Muscle of back (tissue), 13 donors: ENCODE measurements at places on chromosomes 12 and 14. TPM values are rescaled to one million over a fixed set of nuclear protein-coding genes. Genes with fewer than 3 reads are reported as not detected.

DNA sequence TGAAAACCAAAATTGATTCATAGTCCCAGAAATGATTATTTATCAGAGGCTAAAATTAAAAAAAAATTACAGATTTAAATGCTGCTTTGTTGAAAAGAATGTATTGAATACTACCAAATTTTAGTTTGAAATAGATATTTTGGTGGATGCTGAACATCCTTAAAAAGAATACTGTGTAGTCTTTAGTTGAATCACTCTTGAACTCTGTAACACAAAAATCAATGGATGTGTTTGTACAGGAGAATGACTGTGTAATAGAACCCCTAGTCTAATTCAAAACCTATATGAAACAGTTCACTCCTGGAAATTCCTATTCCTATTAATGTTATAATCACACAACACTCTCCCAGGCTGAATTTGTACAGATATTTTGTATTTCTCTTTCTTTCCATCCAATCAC is 1.5 kb upstream of the TSPAN8 start:
- DNase-seq, result no peak

DNA sequence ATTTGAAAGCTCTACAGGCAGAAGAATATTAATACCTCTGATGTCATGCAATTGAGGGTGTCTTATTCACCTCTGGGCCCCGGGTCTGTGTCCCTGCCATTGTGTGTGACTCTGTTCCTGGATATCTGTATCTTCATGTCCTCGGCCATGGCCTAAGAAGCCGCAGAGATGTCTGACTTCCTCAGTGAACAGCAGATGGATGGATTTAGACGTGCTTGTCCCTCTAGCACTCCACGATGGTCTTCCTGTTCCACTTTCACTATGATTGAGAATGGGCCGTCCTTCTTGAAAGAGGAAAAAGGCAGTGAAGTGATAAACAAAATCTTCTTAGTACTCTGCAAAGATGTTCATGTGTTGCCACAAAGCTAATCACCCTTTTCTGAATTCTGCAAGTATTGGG is 217.4 kb downstream of the SLC41A2 start:
- no peak for DNase-seq

GRCh38 chr12:99695050-99695449 is 47.5 kb downstream of the GARIN6 start:
- DNase-seq, result no peak

DNA sequence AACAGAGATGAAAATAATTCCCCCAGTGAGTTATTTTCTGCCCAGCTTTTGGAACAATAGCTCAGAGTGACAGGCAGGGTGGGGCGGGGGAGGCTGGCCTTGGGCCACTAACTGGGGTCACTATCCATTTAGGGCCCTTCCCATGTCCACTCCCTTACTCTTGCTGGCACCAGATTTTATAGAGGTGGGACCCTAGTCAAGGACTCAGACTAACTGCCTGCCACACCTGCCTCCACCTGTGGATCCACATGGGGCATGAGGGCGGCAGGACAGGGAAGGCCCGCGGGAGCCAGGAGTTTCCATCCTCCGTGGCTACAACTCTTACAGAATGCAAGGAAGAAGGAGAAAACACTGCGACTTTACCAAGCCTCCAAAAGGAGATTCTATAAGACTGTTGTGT is 10.1 kb downstream of the VDR start:
- no peak for DNase-seq

The KSR2 gene
- polyA plus RNA-seq, result not detected

GRCh38 chr12:119375883-119376190 is 41.3 kb downstream of the CCDC60 start:
- no peak for DNase-seq

DNA sequence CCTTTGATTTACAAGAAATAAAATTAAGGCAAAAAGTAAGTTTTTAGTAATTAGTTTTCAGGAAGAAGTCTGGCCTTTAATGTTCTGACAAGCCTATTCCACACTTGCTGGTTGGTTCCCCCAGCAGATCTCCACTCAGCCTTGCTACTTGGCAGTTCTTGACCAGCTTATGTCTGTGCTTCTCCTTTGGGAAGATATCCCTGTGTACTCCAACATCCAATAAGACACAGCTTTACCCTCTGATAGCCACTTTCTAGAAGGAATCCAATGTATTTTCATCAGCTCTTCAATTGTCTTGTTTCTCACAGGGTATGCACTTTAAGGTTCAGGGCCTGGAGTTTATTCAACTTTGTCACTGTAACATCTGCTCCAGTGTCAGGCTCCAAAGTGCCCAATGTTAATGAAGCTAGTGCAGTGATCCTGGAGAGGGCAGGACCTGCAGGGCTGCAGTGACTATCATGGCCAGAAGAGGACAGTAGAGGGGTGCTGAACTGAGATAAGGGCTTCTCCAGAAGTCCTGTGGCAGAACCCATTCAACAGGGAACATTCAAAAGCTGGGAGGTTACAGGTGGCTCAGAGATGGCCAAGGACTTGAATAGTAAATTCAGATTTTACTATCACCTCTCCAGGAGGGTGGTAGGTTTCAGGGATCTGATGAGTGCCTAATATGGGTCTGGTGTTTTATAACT is 22.9 kb downstream of the JKAMP start:
- DNase-seq, result no peak

GRCh38 chr12:117035287-117035686 is 63.9 kb downstream of the TESC start:
- DNase-seq, result no peak

GRCh38 chr12:125159702-125160101 is 94.5 kb downstream of the AACS start:
- DNase-seq, result no peak

DNA sequence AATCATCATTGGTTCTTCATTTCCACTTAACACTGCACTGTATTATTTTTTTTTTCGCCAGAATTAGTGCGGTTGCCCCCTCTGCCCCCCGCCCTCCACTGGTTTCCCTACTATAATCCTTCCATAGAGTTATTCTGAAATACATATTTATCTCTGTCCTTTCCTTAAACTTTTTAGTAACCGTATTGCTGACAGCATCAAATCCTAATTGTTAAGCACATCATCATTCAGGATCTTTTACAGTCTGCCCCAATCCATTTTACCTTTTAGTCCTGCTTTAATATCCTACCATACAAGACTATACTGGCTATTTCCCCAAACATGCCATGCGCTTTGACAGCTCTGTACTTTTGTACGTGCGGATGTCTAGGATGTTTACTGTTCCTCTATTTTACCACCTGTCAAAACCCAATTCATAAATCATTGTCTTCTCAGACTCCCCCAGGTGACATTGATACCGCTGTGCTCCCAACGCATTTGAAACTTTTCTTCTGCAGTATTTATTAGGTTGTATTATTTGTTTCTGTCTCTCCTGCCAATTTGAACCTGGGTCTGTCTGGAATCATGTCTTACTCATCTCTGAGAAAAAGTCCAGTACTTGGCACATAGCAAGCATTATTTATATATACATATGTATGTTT is 1.0 kb downstream of the FGFR1OP2 start:
- DNase-seq, result no peak

DNA sequence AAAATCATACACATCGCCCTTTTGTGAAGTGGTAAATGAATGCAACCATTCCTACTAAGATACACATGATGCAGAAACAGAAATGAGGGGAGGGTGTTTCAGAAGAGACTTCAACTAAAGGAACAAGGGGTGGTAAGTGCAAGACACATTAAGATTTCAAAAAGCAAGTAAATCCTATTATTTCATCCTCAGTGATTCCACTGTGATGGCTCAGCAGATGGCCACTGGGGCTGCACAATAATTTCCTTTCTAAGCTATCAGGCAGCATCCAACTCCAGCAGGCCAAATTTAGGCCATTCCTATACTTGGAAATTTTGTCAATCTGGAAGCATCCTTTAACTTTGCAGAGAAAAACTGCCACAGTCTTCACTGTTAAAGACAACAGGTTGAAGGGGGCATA is 272.4 kb downstream of the NELL2 start:
- DNase-seq, result no peak

DNA sequence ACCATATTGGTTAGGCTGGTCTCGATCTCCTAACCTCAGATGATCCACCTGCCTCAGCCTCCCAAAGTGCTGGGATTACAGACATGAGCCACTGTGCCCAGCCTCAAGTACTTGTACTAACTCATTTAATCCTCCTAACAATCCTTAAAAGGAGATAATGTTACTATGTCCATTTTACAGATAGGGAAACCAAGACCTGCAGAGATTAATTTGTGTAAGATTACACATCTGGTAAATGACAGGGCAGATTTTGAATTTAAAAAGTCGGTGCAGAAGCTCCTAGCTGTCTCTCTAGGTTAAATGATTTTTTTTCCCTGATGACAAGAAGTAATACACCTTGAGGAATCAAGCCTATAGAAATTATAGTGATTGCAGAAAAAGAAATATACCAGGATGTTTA is 13.7 kb upstream of the HECTD1 start:
- no peak for DNase-seq

- DNase-seq, result peak; percentile 87
Observed at GRCh38 chr14:34059925-34060650, 109.2 kb upstream of the EGLN3 start.

DNA sequence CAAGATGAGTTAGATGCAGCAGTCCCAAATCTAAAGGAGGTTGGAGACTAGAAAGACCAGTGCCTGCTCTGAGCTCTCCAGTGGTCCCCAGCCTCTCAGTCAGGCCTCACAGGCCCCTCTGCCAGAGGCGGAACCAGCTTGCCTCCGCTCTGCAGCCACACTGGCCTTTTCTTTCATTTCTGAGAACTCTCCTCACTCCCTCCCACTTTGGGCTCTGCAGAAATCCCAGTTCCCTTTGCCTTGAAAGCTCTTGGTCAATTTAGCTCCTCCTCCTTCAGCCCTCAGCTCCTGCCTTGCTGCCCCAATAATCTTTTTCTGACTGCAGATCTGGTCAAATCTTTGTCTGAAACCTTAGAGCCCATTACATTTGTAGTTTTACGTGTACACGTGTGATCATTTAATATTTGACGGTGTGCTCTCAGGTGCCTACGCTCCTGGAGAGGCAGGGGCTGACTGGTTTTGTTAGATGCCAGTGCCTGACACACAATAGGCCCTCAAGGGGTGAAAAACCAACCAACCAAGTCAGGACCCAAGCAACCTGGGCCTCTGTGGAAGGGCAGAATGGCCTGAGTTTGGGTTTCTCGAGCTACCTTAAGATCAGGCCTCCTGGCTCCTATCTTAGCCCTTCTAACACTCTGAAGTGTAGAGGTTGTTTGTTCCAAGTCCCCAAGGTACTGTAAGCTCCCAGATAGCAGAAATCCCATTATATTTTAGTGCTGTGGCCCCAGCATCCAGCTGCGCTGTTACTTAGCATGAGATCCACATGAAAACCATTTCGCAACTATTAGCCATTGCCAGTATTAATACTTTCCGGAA is 1.1 kb upstream of the NUDT4 start:
- DNase-seq, result peak; percentile 17

DNA sequence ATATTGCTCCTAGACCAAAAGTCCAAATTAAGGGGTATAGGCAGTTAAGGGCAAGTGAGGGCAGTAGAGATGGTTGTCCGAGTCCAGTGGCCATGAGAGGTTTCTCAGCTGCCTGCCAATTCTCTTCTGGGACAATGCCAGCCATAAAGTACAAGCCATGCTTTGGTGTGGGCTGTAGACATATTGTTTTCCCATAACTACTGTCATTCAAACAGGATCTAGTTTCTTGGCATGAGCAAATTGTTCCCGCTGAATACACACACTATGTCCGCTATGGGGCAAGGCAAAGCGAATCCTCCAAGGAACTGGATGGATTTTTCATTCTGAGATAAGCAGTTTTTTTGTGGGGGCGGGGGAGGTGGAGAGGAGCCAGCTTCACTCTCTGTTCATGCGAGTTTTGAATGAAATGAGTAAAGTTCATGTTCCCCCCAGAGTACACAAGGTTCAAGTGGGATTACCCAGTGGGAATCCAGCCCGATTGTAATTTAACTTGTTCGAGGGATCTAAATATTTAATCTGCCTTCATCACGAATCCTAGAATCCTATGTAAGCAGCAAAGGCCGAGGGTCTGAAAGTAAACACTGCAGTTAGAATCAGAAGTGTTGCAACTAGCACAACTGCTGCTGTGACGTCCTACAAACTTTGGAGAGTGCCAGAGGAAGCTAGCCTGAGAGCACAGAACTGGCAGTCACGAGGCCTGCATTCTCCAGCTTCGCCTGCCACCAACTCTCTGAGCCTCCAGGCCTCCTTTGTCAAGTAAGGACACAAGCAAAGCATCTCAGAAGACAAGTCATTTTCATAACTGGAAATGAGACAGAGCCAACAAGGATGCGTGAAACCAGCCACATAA is 137.0 kb downstream of the CRADD start:
- DNase-seq, result no peak

DNA sequence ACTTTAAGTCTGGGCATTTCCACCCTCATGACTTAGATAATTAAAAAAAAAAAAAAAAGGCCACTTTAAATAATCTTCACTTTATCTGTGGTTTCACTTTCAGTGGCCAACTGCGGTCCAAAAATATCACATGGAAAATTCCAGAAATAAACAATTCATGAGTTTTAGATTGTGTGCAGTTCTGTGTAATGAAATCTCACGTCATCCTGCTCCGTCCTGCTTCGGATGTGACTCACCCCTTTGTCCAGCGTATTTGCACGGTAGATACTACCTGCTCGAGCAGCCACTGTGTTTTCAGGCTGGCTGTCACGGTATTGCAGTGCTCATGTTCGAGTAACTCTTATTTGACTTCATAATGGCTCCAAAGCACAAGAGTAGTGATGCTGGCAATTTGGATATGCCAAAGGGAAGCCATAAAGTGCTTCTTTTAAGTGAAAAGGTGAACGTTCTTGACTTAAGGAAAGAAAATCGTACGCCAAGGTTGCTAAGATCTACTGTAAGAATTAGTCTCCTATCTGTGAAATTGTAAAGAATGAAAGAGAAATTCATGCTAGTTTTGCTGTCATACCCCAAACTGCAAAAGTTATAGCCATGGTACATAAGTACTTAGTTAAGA is 2.4 kb downstream of the E2F7 start:
- DNase-seq, result no peak

- no peak for DNase-seq
Observed at GRCh38 chr14:75578786-75579337, 442 bp downstream of the FLVCR2 start.

The SYNE2 gene
- polyA plus RNA-seq, result 66.5 TPM

The AMDHD1 gene
- not detected for polyA plus RNA-seq

DNA sequence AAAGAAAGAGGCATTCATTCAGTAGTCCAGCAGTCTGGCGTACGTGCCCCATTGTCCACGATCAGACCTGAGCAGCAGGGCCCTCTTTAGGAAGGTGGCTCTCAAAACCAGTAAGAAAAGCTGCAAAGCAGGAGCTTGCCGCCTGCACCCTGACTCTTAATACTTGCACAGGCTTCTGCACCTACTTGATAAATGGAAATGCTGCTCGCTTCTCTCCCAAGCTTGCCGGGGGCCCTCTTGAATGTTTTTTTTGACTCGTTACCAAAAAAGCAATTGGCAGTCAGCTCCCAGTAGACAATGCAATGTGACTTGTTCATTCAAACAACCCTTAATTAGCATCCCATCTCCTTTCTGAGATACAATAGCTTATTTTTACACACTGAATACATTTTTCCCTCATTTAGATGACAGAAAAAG is 27.2 kb upstream of the PTPRB start:
- no peak for DNase-seq

DNA sequence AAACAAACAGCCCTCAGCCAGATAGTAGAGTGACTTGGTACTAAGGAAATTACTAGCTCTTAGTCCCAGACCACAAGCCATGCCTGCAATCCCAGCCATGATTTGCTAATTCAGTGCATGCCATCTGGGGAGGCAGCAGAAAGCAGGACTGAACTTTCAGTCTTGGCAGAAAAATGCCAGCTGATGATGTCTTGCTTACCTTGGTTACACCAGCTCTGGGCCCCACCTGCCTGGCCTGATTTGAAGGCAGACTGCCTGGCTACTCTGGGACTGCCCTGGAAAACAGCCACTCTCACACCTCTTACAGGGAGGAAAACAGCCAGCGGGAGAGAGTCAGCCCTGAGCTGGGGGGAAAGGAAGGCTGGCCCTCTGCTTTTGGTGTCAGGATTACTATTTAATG is 4.6 kb upstream of the UNC119B start:
- no peak for DNase-seq
